ENCODE measurements at places on chromosomes 12 and 14. TPM values are rescaled to one million over a fixed set of nuclear protein-coding genes. Genes with fewer than 3 reads are reported as not detected.

Gene LRRIQ1
- total RNA-seq = under 0.01 TPM

Gene PRB4
- total RNA-seq = not detected

Gene GLS2
- total RNA-seq = not detected

Gene ACRBP
- total RNA-seq = 0.64 TPM

Gene BDKRB1
- total RNA-seq = 15.1 TPM

Gene CCDC196
- total RNA-seq = not detected

Gene ADGRD1
- under 0.01 TPM for total RNA-seq

Gene KRT73
- total RNA-seq = not detected

Gene ART4
- total RNA-seq = under 0.01 TPM

Gene UNC79
- under 0.01 TPM for total RNA-seq

Gene SLCO1B3
- not detected for total RNA-seq

Gene COQ10A
- total RNA-seq = 12.5 TPM

Gene NINJ2
- total RNA-seq = 0.32 TPM

Gene KRT79
- not detected for total RNA-seq

Gene KLHDC1
- total RNA-seq = 2.6 TPM

Gene MOK
- total RNA-seq = 16.0 TPM

Gene INHBE
- total RNA-seq = 1.7 TPM

Gene TMTC1
- total RNA-seq = 33.2 TPM

Gene SELPLG
- total RNA-seq = 1.3 TPM

Gene OR6C4
- total RNA-seq = not detected

Gene BDKRB2
- total RNA-seq = 105 TPM

Gene SLC38A4
- 11.0 TPM for total RNA-seq

Gene SLC25A47
- not detected for total RNA-seq

Gene PUS1
- 13.0 TPM for total RNA-seq

Gene GPR84
- not detected for total RNA-seq

Gene PNN
- total RNA-seq = 15.1 TPM

Gene ESRRB
- not detected for total RNA-seq

Gene PSEN1
- 41.9 TPM for total RNA-seq

Gene CHGA
- total RNA-seq = not detected

Gene COQ5
- 29.8 TPM for total RNA-seq

Gene NOC4L
- 12.1 TPM for total RNA-seq

Gene ALDH2
- total RNA-seq = 6.8 TPM

Gene DIO2
- total RNA-seq = 31.5 TPM

Gene RNASE4
- 7.4 TPM for total RNA-seq

Gene HNF1A
- not detected for total RNA-seq

Gene MYO1H
- not detected for total RNA-seq

Gene ATF7IP
- 23.8 TPM for total RNA-seq

Gene WSCD2
- under 0.01 TPM for total RNA-seq

Gene NGB
- total RNA-seq = not detected

All from fibroblast of villous mesenchyme (primary cell).